ENCODE measurements at places on chromosomes 3 and 15. TPM values are rescaled to one million over a fixed set of nuclear protein-coding genes. Genes with fewer than 3 reads are reported as not detected.

- DNase-seq, result no peak
Measured at GRCh38 chr3:125067225-125067624, 11.4 kb upstream of the HEG1 start.

- no peak for DNase-seq
Measured at GRCh38 chr15:77219841-77220240, 148.9 kb upstream of the TSPAN3 start.

GRCh38 chr3:127222664-127223063 is 29.7 kb downstream of the PRR23E start:
- DNase-seq, result no peak

The CCDC39 gene
- total RNA-seq, result not detected

- peak; percentile 90 for DNase-seq
Measured at GRCh38 chr3:134364061-134364935, 9.9 kb downstream of the AMOTL2 start.

- no peak for DNase-seq
Measured at GRCh38 chr3:143146486-143147274, 27.1 kb downstream of the CHST2 start.

The LCTL gene
- total RNA-seq, result not detected

The INTS14 gene
- total RNA-seq, result 43.9 TPM

DNA sequence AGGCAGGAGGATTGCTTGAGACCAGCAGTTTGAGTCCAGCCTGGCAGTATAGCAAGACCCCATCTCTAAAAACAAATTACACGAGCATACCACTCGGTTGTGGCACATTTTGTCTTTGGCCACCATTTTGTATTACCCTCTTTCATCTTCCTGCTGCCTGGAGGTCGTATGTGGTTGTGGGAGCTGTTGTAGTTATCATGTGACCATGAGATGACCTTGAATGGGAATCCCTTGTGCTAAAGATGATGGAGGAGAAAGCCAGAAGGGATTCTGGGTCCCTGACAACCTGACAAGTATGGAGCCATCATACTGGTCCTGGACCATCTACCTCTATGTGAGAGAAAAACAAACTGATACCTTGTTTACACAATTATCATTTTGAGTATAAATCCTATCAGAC is 45.2 kb upstream of the BHLHE40 start:
- DNase-seq, result no peak

- DNase-seq, result no peak
Measured at GRCh38 chr15:52421029-52421428, 107.7 kb downstream of the MYO5A start.

The ZBED2 gene
- 2.2 TPM for total RNA-seq

- DNase-seq, result no peak
Measured at GRCh38 chr3:171731691-171732090, 78.6 kb downstream of the PLD1 start.

DNA sequence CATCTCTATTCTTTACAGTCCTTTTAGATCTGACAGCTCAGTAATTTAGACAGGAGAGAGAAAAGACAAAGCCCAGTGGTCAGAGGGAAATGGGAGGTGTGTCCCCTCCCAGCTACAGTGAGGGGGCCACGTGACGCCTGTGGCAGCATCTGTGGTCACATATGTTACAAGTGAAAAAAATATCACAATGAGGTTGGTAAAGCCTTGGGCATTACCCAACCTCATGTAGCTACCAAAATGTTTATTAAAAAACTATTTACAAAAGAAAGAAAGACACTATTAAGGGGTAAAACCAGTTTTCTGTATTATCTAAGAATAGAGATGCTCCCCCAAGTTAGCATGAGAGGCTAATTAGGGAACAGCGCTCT is 42.9 kb upstream of the PLCL2 start:
- DNase-seq, result no peak

- DNase-seq, result no peak
Measured at GRCh38 chr3:45205126-45205525, 21.0 kb downstream of the TMEM158 start.

- DNase-seq, result no peak
Measured at GRCh38 chr15:74540161-74540760, 759 bp upstream of the ARID3B start.

The LMCD1 gene
- 33.1 TPM for total RNA-seq

All from type B pancreatic cell (in vitro differentiated cells).